ENCODE measurements at places on chromosomes 2 and 18. TPM values are rescaled to one million over a fixed set of nuclear protein-coding genes. Genes with fewer than 3 reads are reported as not detected.

DNA sequence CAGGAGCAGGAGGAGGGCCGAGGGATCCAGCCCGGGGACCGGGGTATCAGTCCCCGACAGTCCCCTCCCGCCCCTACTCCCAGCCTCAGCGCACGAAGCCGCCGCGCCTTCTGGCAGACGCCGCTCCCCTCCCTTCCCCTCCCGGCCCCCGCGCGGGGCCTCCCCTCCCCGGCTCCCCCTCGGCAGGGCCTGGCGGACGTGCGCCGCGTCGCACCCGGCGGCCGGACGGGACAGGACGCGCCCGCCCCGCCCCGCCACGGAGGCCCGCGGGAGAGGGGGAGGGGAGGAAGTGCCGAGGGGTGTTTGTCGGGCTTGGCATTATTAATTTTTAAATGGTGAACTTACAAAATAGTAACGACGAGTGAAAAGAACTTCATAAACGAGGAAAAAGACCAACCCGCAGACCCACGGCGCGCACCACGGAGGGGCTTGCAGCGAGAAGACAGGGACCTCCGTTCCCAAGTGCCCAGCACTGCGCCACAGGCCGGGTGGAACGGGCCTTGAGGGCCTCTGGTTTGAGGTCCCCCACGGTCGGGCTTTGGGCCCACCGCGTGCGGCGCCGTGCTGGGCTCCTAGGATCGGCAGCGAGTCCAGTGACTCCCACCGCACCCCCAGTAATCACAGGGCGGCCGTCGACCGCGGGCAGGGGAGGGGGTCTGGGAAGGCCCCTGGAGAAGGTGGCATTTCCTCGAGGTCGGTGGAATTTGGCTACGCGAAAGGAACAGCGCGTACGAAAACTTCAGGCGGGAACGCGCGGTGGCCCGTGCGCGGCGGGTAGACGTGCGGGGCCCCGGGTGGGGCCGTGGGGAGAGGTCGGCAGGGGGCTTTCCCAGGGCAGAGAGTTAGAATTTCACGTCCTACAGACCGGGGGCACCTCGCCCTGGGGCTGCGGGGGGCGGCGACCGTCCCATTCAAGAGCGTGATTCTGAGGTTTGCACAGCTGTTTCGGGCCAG, 954 bp upstream of the CTDSP1 start:
- peak; percentile 86 for DNase-seq

DNA sequence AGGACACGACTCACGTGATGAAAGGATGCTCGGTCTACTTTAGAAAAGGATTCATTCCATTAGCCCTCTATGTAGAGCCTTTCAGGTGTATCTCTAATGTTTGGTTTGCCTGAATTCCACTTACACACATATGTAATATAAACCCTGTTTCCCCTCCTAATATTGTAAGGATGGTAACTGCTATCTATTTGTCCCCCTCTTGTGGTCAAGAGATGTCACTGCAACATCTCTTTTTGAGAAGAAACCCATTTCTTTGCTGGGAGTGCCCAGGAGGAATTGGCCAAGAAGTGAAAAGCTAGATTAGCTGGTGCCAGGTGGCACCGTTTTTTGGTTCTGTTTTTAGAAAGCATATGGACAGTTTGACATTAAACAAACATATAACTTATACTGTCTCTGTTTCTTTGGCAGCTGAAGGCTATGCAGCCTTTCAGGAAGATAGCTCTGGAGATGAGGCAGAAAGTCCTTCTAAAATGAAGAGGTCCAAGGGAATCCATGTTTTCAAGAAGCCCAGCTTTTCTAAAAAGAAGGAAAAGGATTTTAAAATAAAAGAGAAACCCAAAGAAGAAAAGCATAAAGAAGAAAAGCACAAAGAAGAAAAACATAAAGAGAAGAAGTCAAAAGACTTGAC, 41.2 kb downstream of the RALBP1 start:
- DNase-seq = peak; percentile 37

DNA sequence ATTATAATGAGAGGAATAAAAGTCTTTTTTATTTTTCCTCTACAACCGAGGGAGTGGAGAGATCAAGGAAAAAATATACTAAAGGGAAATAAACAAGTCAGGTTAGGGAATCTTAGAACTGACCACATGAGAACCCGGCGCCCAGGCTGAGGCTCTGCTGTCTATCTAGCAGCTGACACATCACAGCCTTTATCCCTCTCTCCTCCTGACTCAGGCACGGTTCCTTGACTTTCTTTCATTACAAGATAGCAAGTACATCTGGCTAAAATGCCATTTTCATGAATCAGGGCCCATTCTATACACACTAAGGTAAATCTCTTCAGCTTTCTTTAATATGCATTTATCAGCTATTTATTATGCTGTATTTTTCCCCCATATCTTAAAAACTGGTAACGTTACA, 296.0 kb downstream of the TMX3 start:
- peak; percentile 49 for DNase-seq

- DNase-seq = no peak
Observed at GRCh38 chr2:402721-403120, 114.8 kb upstream of the ALKAL2 start.

The SERPINB4 gene
- not detected for total RNA-seq

The NFATC1 gene
- not detected for total RNA-seq
